ENCODE measurements at places on chromosomes 5 and 9.

GRCh38 chr9:93656426-93657239 lies 80.2 kb downstream of the PHF2 start:
- no peak for DNase-seq

GRCh38 chr5:37771203-37771611 lies 68.6 kb downstream of the GDNF start:
- no peak for DNase-seq

DNA sequence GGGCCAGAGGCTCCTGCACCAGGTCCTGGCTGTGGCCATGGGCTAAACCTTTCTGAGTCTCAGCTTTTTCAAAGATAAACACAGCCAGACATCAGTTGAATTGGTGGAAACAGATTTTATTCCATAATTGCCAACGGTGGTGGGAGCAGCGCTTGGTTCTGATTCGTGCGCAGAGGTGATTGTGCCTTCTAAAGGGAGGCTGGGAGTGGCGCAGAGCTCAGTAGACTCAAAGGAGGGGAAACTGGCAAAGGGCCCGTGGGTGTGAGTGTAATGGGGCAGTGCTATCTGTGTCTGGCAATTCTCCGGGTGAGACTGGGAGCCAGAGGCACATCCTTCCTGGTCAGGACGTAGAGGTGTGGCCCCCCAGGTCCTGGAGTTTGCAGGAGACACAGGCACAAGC lies 169.4 kb upstream of the PPP1R26 start:
- DNase-seq: no peak

- DNase-seq: no peak
Measured at GRCh38 chr9:26727471-26727870, 165.1 kb downstream of the CAAP1 start.

- DNase-seq: no peak
Measured at GRCh38 chr9:99506747-99507348, 284.8 kb downstream of the SEC61B start.

DNA sequence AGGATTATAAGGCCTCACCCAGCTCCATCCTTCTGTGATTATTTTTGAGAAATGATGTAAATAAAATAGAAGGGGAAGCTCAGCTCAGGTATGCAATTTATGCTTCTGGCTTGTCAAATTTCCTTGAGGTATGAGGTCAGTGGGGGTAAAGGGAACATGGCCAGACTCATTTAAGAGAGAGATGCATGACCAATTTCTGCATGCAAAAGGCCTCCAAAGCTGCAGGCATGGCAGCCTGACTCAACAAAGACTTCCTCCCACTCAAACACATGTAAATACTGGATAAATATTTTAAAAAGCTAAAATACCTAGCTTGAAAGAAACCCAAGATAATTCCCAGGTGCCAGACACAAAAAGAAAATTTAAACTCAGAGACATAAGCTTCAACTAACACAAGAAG lies 101.4 kb upstream of the SLC1A3 start:
- no peak for DNase-seq

DNA sequence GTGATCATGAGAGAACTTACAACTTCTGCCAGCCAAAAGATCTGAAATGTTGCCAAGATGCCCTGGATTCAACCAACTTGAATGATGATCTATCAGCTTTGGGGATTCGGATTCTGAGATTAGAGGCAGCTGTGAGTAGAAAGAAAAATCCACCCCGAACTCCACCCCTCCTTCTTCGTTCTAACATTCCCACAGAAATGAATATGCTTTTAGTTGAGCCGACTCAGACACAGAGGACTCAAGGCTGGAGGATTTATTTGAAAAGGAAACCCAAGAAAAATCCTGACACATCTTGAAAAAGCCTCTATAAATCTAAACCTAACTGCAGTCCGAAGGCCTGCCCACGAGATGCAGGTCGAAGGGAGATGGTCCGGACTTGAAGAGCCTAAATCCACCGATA lies 275.0 kb downstream of the GAS1 start:
- DNase-seq: no peak

All from stimulated activated CD4-positive, alpha-beta T cell treated with anti-CD3 and anti-CD28 coated beads, Interleukin-1b, Interleukin-23, amount 100 ng/mL, for 4 hours (primary cell).